ENCODE measurements at places on chromosomes 6 and 20.

GRCh38 chr20:753897-754635, 14.2 kb downstream of the SLC52A3 start:
- no peak for DNase-seq

DNA sequence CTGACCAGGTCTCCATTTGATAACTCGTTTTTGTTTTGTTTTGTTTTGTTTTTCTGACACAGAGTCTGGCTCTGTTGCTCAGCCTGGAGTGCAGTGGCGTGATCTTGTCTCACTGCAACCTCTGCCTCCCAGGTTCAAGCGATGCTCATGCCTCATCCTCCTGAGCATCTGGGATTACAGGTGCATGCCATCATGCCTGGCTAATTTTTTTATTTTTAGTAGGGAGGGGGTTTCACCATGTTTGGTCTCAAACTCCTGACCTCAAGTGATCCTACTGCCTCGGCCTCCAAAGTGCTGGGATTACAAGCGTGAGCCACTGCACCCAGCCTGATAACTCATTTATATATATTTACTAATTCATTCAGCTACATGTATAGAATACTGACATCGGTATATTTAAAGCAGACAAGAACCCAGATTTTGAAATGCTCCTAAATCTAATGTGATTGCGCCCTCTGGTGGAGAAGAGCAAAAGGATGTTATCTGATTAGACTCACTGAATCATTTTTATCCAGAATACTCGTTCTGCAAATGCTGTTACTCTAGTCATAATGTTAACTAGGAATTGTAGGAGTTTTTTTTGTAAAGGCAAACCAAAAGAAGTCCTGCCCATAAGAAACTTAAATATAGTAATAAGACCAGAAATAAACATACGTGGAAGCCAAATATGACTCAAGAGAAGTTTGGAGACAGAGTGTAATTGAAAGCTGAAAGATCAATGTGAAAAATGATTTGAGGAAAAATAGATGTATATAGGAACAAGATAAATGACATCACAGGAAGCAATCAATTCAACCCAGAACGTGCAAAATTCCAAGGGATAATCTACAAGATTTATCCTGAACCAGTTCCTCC, 5.3 kb upstream of the COL12A1 start:
- no peak for DNase-seq

DNA sequence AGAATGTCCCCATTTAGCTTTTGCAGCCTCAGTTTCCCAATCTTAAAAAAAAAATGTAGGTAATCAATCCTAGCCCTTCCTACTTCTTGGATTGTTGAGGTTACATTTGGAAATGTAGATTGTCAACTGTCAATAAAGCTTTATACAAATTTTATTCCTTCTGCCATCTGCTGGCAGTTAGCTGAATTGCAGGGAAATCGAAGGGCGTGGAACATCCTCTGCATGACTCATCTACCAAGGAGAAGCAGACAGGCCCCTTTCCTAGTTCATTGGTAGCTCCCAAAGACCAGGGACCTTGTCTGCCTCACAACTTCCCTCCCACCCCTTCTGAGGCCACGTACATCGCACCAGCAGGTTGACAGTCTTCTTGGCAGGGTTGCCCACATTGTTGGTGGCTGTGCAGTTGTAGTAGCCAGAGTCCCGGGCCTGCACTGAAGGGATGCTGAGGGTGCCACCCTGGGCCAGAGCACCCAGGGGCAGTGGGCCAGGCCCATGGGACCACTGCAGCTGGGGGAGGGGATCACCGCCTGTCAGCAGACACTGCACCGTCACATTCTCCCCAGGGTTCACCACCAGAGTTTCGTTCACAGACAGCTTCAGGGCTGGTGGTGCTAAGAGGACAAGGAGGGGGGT, 43.6 kb downstream of the MDGA1 start:
- no peak for DNase-seq

DNA sequence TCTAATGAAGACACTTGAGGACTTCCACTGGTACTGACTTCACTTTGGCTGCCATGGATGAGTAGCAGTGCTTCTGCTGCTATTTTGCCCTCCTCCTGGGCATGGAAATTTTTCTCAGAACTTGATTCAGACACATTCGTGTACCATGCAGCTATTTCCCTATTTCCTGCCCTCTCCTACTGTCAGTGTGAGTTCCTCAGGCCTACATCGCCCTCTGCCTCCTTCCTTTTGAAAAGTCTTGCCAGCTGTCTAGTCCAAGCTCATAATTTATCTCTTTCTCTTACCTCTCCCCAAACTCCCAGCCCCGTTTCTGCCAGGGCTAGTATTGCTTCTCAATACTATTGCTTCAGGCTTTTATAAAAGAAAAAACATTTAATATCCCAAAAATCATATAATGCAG, 470.2 kb downstream of the ADGRB3 start:
- DNase-seq, result no peak

DNA sequence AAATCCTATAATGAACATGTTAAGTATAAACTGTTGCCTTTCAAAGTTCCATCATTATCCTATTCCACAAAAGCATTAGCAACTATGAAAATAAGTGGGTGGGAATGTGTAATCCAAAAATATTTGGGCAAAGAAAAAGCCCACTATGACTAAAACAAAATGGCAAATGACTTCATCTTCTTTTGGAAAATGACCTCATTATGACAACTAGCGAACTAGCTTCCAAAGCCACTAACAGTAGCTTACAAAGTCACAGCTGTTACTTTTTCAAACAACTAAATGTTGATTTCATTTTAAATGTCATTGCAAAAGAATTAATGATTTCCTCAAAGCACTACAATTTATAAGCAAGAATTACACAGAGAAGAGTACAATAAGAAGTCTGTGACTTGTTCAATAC, 49.8 kb upstream of the RUNX2 start:
- DNase-seq, result no peak
